B cell (primary cell): ENCODE measurements at places on chromosomes 16 and 17. TPM values are rescaled to one million over a fixed set of nuclear protein-coding genes. Genes with fewer than 3 reads are reported as not detected.

DNA sequence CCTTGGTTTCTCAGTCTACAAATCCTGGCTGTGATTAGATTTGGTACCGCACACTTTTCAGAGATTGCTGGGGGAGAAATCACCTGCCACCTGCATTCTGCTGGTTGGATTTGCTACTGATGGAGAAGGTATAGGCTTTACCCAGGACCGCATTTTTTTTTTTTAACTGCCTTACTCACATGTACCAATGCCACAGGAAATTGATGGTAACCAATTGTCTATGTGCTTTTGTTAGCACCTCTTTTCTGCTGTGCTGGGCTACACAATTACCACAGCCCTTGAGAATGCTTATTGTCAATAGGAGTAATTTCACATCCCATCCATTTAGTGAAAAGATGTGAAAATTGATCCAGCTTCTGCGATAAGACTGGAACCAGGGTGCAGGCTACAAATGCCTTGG lies 74.4 kb upstream of the TANC2 start:
- no peaks in the 10 kb centered on the region for H3K36me3 ChIP-seq
- H3K27me3 ChIP-seq: peaks cover 4% of the 10 kb centered on the region
- no peak overlapping the region for H3K27ac ChIP-seq
- no peak for DNase-seq
- no peaks in the 10 kb centered on the region for H3K4me1 ChIP-seq
- H3K4me3 ChIP-seq: no peak overlapping the region

Gene CCDC200
- total RNA-seq: 0.74 TPM in 1 of 2 replicates, not detected in the other

DNA sequence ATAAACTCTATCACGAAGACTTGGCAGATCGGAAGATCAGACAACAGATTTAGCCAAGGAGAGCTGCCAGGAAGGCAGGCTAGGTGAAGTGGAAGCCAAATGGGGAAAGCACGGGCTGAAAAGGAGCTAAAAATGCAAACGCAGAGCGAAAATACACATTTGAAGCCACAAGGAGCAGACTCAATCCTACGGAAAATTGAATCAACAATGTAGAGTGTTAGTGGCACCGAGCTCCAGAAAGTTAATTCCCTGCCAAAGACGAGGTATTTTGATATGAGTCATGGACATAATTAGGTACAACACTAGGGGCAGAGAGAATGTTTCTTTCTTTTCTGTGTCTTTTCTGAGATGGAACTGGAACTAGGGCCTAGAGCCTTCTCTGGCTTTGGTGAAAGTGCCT lies 20.7 kb downstream of the GSG1L start:
- no peaks in the 10 kb centered on the region for H3K4me1 ChIP-seq
- no peak overlapping the region for H3K4me3 ChIP-seq
- no peaks in the 10 kb centered on the region for H3K27me3 ChIP-seq
- H3K27ac ChIP-seq: no peak overlapping the region
- no peak for DNase-seq

Gene MEFV
- 0.10 and 0.25 TPM in 2 replicates for total RNA-seq

Gene PAFAH1B1
- 170 and 172 TPM in 2 replicates for total RNA-seq

Gene CFAP97D1
- total RNA-seq: not detected in 2 replicates

DNA sequence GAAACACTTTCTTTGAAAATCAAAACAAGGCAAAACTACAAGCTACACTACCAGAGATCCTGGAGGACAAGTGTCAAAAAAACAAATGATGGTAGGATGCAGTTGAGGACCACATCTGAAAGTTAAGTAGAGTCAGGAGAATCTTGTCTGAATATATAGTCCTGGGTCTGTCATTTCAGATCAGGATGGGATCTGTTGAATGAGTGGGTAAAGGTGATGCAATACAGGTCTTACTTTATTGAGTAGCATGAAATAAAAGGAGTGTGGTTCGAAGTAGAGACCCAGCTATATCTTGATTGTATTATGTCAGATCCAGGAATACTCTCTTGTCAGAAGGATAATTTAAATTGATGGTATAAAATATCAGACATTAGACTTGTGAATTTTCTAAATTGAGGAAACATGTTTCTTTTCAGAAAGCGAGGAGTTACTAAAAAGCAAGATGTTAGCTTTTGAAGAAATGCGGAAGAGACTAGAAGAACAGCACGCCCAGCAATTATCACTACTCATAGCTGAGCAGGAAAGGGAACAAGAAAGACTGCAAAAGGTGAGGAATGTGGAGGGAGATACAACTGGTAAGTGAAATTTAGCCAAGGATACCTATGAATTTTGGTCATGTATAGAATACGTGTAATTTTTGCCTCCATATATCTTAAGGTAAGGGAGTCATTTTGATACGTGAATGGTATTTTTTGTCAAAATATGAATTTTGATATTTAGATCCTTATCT lies 15.1 kb upstream of the VPS35L start:
- H3K4me3 ChIP-seq: no peak overlapping the region
- H3K27me3 ChIP-seq: no peaks in the 10 kb centered on the region
- no peaks in the 10 kb centered on the region for H3K4me1 ChIP-seq
- H3K27ac ChIP-seq: no peak overlapping the region
- DNase-seq: no peak

Gene KRT9
- total RNA-seq: not detected in 2 replicates

Gene PLD6
- 4.1 and 5.0 TPM in 2 replicates for total RNA-seq

GRCh38 chr16:6286176-6286575 lies 1046.5 kb upstream of the RBFOX1 start:
- H3K4me3 ChIP-seq: no peak overlapping the region
- no peaks in the 10 kb centered on the region for H3K4me1 ChIP-seq
- no peaks in the 10 kb centered on the region for H3K36me3 ChIP-seq
- no peak overlapping the region for H3K27ac ChIP-seq
- no peaks in the 10 kb centered on the region for H3K27me3 ChIP-seq

- no peaks in the 10 kb centered on the region for H3K27me3 ChIP-seq
- no peaks in the 10 kb centered on the region for H3K36me3 ChIP-seq
- no peak overlapping the region for H3K4me3 ChIP-seq
- DNase-seq: no peak
- peaks cover 27% of the 10 kb centered on the region for H3K4me1 ChIP-seq
Measured at GRCh38 chr17:31560616-31561235, 169.3 kb downstream of the RAB11FIP4 start.

DNA sequence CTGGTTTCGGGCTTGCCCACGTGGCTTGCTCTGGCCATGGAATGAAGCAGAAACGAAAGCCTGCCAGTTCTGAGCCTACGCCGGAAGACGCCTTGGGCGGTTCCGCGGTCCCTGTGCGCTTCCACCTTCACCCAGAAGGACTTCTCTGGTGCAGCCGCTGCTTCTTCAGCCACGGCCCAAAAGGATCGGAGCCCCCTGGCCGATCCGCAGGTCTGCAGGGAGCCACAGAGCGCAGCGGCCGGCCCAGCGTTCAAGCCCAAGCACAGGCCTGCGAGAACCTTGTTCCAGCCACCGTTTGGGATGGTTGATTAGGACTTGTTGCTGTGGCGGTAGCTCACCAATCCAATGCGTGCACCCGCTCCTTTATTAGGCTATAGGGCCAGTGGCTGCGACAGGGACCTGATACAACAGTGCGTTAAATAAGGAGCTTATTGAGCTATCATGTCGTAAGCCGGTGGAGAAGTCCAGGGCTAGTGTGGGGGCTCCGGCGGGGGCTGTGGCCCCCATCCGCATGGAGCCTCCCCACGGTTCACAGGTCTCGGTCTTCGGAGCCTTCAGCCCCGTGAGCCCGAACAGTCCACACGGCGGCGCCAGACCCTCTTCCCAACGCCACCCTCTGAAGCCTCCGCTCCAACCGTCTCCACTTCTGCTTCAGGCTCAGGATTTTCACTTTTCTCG lies 10.2 kb upstream of the MPP2 start:
- H3K27ac ChIP-seq: peak overlapping the region; percentile 33
- H3K36me3 ChIP-seq: no peaks in the 10 kb centered on the region
- H3K4me1 ChIP-seq: peaks cover 18% of the 10 kb centered on the region
- DNase-seq: peak; percentile 70

Gene CACNG3
- total RNA-seq: not detected in 2 replicates

- H3K36me3 ChIP-seq: no peaks in the 10 kb centered on the region
- H3K4me1 ChIP-seq: peaks cover 24% of the 10 kb centered on the region
- H3K27ac ChIP-seq: no peak overlapping the region
- DNase-seq: no peak
- H3K4me3 ChIP-seq: no peak overlapping the region
- no peaks in the 10 kb centered on the region for H3K27me3 ChIP-seq
Measured at GRCh38 chr16:46739934-46740333, 8.2 kb downstream of the MYLK3 start.

Gene IKZF3
- total RNA-seq: 178 and 187 TPM in 2 replicates

Gene OR2C1
- total RNA-seq: 0.67 and 1.4 TPM in 2 replicates

DNA sequence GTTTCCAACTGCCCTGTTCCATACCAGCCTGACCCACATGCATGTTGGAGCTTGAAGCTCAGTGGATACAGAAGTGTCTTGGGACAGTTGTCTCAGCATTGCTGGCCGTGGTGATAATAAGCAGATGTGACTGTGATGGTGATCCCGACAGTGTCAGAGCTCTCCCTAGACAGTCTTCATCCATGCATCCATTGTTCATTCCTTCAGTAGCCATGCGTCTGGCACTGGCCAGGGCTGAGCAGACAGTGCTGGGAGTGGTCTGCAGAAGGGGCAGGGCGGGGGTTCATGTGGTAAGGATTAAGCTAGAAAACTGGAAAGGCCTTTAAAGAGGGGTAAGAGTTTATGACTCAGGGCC lies 68.1 kb downstream of the GNAO1 start:
- no peak for DNase-seq
- H3K27me3 ChIP-seq: peaks cover 7% of the 10 kb centered on the region
- H3K36me3 ChIP-seq: no peaks in the 10 kb centered on the region
- H3K4me1 ChIP-seq: peaks cover 5% of the 10 kb centered on the region
- no peak overlapping the region for H3K27ac ChIP-seq

Gene SNX20
- 43.0 and 47.7 TPM in 2 replicates for total RNA-seq

GRCh38 chr17:77838748-77839697 lies 119.5 kb upstream of the TNRC6C start:
- peaks cover 52% of the 10 kb centered on the region for H3K27me3 ChIP-seq
- H3K27ac ChIP-seq: no peak overlapping the region

Gene CLEC10A
- 0.24 TPM in 1 of 2 replicates, not detected in the other for total RNA-seq

Gene FTSJ3
- 75.9 and 78.2 TPM in 2 replicates for total RNA-seq

- no peak overlapping the region for H3K27ac ChIP-seq
- H3K27me3 ChIP-seq: no peaks in the 10 kb centered on the region
- H3K4me3 ChIP-seq: no peak overlapping the region
- no peaks in the 10 kb centered on the region for H3K36me3 ChIP-seq
- H3K4me1 ChIP-seq: no peaks in the 10 kb centered on the region
Measured at GRCh38 chr16:60729051-60729450, 1307.2 kb downstream of the CDH8 start.

GRCh38 chr17:75664099-75664549 lies 2.8 kb downstream of the RECQL5 start:
- peak overlapping the region; percentile 94 for H3K27ac ChIP-seq
- peak overlapping the region; percentile 24 for H3K4me3 ChIP-seq
- peaks cover 46% of the 10 kb centered on the region for H3K4me1 ChIP-seq
- DNase-seq: peak; percentile 91
- peaks cover 35% of the 10 kb centered on the region for H3K36me3 ChIP-seq
- no peaks in the 10 kb centered on the region for H3K27me3 ChIP-seq

DNA sequence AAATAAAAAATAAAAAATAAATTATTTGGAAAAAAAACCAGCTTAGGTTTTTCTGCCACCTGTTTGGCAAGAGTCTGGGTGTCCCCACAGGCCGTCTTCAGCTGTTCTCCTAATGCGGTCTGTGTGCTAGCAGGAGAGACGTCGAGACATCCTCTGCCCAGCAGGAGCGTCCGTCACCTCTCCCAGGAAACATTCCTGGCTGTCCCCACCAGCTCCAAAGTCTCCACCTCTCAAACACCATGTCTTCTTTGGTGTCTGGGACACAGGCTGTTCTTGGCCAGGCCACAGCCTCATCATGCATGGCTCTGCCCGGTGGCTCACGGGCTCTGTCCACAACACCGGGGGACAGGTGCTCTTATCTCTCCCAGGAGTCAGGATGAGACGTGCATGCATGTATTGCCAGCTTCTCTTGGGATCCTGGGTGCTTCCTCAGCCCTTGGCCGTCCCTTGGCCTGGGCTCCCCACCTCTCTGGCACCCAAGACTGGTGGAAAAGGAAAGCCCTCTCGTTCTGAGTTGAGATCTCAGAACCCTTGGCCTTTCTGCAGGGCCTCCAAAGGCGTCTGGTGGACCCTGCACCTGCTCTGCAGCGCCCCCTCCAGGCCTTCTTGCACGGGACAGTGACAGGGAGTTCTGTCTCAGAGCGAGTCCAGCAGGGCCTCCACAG lies 84.9 kb upstream of the CBX4 start:
- H3K27me3 ChIP-seq: peaks cover 2% of the 10 kb centered on the region
- no peaks in the 10 kb centered on the region for H3K36me3 ChIP-seq
- peaks cover 21% of the 10 kb centered on the region for H3K4me1 ChIP-seq

Gene CACNA1H
- total RNA-seq: 0.05 and 0.07 TPM in 2 replicates

Gene MT1X
- total RNA-seq: 13.0 and 17.2 TPM in 2 replicates

DNA sequence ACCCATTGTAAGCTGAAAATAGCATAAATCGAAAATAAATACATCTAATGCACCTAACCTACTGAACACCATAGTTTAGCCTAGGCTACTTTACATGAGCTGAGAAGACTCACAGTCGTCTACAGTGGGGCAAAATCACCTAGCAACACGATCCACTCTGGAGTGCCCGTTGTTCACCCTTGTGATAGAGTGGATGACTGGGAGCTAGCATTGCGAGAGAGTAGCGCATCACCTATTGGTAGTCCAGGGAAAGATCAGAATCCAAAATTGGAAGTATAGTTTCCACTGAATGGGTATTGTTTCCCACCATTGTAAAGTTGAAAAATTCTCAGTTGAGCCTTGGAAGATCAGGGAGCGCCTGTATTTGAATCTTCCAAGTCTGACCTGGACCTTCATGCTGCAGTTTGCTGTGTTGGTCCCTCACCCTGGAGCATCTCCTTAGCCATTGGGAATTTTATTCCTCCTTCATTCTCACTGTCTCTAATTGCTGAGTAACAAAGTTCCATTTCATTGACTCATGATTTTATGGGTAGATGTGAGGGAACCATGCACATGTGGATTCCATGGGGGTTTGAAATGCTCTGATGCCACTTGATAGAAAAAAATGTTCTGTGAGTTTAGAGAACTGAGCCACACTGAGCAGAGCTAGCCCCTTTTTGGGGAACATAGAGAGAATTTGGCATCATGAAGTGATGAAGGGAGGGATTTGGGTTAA lies 19.6 kb downstream of the AKAP1 start:
- H3K4me3 ChIP-seq: no peak overlapping the region
- H3K27ac ChIP-seq: no peak overlapping the region
- no peaks in the 10 kb centered on the region for H3K27me3 ChIP-seq
- H3K36me3 ChIP-seq: peaks cover 13% of the 10 kb centered on the region

- no peak overlapping the region for H3K27ac ChIP-seq
- H3K27me3 ChIP-seq: no peaks in the 10 kb centered on the region
- H3K36me3 ChIP-seq: no peaks in the 10 kb centered on the region
- H3K4me3 ChIP-seq: no peak overlapping the region
Measured at GRCh38 chr16:68508013-68508412, 31.1 kb upstream of the ZFP90 start.

Gene MYL4
- 0.42 TPM in 1 of 2 replicates, not detected in the other for total RNA-seq
